Cardiac fibroblast (primary cell): ENCODE measurements at places on chromosomes 5 and 9.

DNA sequence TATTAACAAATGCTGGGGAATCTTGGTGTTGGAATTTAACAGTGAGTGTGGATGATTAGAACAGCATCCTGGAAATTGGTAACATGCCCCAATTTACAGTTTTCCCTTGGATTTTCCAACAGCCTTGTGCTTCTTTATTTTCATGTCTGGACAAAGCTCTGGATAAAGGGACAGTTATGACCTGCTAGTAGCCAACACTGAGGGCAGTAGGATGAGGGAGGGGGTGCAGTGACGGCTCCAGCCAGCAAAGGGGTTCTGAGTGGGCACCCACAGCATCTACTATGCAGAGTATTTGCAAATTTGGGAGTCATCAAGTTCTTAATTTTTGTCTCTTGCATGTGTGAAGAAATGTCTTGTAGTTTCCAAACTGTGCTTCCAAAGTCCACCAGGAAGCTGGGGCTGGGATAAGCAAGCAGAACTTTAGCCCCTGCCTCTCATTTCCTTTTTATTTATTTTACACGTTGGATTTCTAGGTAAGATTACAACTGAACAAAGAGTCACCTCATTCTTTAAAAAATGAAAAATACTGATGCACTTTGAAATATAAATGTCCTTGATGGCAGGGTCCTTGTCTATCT lies 63.0 kb upstream of the SELENOP start:
- no peak for DNase-seq

DNA sequence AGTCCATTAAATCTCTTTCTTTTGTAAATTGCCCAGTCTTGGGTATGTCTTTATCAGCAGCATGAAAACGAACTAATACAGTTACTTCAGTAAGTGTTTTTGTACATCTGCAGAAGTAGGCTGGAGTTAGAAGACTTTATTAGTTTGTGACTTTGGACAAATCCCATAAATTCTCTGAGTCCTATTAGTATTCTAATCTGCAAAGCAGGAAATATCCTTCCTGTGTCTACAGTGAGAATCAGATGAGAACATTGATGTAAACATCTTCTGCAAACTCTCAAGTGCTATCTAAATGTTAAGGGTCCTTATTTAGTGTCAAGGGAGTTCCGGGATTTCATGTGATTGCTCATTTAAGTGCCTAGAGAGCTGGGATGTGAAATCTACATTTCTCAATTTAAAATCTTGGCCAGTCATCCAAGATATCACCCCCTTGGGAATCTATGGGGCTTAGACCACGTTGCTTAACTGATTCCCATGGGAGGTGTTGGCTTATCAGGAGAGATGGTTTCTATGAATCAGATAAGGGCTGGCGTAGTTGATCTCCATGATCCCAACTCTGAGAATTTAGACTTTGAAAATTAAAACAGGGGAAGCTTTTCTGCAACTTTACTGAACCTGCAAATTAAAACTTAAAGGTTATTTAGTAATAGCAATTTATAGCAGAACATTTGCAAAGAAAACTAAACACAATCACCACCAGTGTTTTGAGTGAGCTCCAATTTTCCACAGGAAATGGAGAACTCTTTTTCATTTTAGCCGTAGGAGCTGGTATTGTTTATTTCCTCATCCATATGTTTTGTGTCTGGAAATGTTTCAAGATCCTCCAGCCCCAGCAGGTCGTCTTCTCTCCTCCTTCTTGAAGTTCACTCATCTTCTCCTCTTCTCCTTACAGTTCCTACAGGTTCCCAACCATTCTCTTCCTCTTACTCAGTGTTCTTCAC lies 241.6 kb upstream of the CD180 start:
- peak; percentile 69 for DNase-seq

DNA sequence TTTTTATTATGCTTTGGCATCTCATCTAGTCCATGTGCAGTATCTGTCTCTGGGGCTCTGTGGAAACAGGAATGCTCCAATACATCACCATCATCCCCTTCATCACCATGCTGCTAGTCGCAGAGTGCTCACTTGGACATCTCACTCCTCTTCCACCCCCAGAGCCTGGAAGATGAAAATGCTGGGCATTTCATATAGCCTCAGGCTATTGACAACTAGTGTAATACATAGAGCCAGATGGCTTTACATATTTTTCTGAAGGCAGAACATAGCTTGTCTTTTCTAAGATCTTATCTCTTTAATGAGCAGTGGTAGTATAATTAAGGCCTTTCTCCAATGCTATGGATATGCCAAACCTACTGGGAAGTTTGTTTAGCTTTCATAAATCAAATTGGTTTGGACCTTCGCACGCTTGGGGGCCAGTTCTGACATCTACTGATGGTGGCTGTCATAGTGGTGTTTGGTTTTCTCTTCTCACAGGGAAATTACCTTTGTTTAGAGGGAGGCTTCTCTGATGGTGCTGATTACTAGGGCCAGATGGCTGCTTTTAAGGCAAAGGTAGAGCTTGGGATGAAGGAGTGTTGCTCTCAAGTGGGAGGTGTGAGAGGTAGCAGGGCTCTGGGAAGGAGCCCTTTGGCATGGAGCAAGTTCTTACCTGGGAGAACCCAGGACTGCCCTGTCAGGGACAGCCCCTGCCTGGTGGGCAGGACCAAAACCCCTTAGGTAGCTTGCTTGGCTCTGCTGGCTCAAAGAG lies 63.1 kb upstream of the CXCL14 start:
- no peak for DNase-seq

GRCh38 chr5:44334622-44335021 lies 54.6 kb downstream of the FGF10 start:
- DNase-seq = no peak

DNA sequence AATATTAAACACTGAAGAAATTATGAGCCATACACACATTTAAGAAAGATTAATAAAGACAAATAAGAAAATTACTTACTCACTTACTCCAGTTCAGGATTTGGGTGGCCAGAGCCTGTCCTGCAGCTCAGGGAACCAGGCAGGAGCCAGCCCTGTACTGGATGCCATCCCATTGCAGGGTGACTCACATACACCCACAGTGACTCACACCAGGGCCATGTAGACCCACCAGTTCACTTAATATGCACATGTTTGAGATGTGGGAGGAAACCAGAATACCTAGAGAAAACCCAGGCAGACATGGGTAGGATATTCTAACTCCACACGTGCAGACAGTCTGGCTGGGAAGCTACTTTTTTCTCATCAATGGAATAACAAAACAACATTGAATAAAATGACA lies 49.6 kb upstream of the ADRB2 start:
- peak; percentile 77 for DNase-seq

DNA sequence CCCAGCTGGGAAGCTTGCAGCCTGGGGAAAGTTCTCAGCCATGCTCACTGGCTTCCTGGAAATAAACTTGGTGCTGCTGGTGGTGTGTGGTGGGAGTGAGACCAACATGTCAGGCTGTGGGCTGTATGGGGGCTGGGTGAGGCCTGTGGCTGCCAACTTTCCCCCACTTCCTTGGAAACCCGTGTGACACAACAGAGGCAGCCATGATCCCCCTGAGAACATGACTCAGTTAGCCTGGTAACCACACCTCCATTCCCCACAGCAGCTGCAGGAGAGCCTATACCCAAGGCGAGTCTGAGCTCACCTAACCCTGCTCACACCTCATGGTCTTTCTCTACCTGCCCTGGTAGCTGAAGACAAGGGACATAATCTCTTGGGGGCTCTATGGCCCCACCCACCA lies 72.7 kb upstream of the RGMB start:
- DNase-seq = no peak
